Left renal cortex interstitium (tissue), 4 donors: ENCODE measurements at places on chromosomes 16 and 17. TPM values are rescaled to one million over a fixed set of nuclear protein-coding genes. Genes with fewer than 3 reads are reported as not detected.

- peak; percentile 79 for DNase-seq
These were observed at the start of gene TBC1D24 for GRCh38 chr16:2474877-2475412. TBC1D24 (plus strand) TSS chr16:2475127; CDS start chr16:2496149, 21,022 bp downstream.

Gene ALDH3A1
- 0.89 TPM for polyA plus RNA-seq

DNA sequence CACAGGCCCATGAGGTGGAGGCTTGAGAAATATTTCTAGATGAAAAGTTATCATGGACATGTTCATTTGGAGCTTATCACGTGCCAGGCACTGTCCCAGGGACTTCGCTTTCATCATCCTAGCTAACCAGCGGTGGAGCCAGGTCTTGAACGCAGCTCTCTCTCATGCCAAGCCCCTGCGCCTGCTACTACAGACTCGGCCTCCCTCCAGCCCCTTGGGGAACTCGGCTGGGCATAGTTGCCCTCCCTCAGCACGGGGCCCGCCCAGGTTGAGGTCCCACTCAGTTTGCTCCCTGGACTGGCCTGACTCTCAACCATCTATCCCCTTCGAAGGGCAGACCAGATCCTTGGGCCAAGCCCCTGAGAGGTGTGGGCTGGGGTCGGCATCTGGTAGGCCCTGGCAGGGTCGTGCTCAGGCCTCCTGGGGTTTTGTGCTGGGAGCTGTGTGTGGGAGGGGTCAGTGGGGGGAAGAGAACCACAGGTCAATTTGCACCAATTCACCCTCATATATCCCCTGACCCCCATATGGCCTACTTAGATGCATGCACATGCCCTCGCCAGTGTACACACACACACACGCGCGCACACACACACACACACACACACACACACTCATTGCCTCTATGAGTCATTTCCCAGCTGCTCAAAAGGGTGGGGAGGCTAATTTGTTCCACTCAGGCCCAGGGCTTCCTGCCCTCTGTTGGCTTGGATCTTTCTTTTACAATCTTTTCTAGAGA lies 12.1 kb upstream of the SCN4A start:
- DNase-seq, result no peak

Gene MATCAP1
- 24.3 TPM for polyA plus RNA-seq

- DNase-seq, result no peak
These were observed 2.2 kb upstream of the KRT19 start for GRCh38 chr17:41530062-41531048.

DNA sequence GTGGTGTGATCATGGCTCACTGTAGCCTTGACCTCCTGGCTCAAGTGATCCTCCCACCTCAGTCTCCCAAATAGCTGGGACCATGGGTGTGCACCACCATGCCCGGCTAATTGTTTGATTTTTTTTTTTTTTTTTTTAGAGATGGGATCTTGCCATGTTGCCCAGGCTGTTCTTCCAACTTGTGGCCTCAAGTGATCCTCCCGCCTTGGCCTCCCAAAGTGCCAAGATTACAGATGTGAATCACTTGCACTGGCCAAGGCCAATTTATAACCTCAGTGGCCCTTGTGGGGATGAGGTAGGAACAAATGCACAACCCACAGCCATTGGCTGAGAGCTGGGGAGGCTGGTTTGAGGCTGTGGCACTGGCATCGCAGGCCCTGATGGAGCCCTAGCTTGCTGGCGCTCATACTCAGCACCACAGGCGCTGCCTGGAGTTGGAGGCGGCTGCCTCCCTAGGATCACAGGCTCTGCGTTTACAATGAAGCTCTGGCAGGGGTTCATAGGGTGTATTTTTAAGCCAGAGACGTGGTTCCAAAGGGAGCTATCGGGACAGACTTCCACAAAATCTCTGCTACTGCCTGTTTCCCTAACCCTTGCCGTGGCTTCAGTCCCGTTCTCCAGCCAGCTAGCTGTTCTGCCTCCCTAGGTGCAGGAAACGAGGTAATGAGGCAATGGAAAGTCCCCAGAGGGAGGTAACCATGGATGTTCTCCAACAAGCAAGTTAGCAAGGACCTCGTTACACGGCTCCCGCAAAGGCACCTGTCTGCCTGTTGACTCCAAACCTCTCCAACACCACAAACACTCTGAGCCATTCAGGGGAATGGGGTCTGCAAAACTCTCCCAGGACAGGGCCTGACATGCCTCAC lies 2.9 kb downstream of the ABCA3 start:
- no peak for DNase-seq

- no peak for DNase-seq
These were observed 1156.7 kb upstream of the CDH8 start for GRCh38 chr16:63192980-63193379.
